CD4-positive, CD25-positive, alpha-beta regulatory T cell (primary cell): ENCODE measurements at places on chromosomes 11 and 22. TPM values are rescaled to one million over a fixed set of nuclear protein-coding genes. Genes with fewer than 3 reads are reported as not detected.

DNA sequence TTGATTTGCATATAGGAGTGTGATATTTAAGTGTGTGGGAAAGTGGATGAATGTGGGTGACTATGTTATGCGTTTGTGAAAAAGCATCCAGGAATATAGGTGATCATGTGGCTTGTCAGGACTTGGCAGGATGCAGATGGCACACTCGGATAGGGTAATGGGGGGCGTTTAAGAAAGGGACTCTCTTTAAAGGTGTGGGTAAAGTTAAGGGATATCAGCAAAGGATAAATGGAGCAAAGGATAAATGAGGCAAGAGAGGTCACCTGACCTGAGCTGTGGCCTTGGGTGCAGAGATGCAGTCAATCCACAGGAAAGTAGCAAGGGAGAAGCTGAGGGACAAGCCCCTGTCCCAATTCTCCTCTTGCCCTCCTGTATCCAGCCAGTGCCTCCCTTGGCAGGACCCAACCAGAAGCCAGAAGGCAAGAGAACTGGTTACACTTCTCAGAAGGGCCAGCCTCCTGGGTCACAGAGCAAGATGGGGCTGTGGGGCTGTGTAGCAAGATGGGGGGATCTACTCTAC is 47.5 kb upstream of the GRAMD1B start:
- no peaks in the 10 kb centered on the region for H3K27me3 ChIP-seq
- H3K4me1 ChIP-seq, result peaks cover 13% of the 10 kb centered on the region
- no peak for DNase-seq
- no peak overlapping the region for H3K4me3 ChIP-seq
- H3K27ac ChIP-seq, result no peak overlapping the region
- no peaks in the 10 kb centered on the region for H3K36me3 ChIP-seq

ZP1 gene
- total RNA-seq, result not detected

DNA sequence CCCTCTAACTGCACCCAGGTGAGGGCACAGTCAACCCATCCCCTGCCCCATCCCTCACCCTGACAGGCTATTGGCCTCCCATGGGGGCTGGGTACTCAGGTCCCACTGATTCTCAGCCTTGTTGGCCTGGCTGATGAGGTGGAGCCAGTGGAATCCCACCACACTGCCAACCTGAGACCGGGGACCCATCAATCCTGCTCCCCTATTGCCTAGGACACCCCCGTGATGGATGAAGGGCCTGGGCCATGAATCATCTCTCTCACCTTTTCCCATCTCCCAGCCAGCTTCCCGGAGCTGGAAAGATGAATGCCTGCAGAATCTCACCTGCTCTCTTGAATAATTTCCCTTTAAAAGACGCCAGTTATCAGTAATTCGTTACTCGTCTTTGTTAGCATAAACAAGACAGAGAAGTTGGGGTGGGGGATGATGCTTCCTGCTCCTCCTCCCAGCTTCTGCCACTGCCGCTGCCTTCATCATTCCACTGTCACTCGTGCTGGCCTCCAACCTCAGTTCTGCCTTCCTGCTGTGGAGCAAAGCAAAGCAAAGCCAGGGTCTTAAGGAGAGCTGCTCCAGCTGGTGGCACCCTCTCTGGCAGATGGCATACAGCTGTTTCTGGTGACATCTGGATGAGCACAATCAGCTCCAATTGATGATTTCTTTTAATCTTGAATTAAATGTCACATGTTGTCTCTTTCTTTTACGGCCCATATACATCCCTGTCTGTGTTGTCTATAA is 204.0 kb upstream of the NECTIN1 start:
- no peak overlapping the region for H3K27ac ChIP-seq
- no peak for DNase-seq
- no peaks in the 10 kb centered on the region for H3K27me3 ChIP-seq
- H3K4me1 ChIP-seq, result no peaks in the 10 kb centered on the region

EMID1 gene
- 1.3 TPM for total RNA-seq

GRCh38 chr11:112100462-112100861 is 13.8 kb downstream of the SDHD start:
- H3K4me1 ChIP-seq, result no peaks in the 10 kb centered on the region
- H3K4me3 ChIP-seq, result no peak overlapping the region
- H3K27me3 ChIP-seq, result no peaks in the 10 kb centered on the region
- H3K27ac ChIP-seq, result no peak overlapping the region

- peaks cover 18% of the 10 kb centered on the region for H3K4me1 ChIP-seq
- no peak overlapping the region for H3K27ac ChIP-seq
- H3K4me3 ChIP-seq, result no peak overlapping the region
- peaks cover 26% of the 10 kb centered on the region for H3K36me3 ChIP-seq
These were observed 6.7 kb downstream of the PHOX2A start for GRCh38 chr11:72237112-72237931.

MAJIN gene
- not detected for total RNA-seq

DNA sequence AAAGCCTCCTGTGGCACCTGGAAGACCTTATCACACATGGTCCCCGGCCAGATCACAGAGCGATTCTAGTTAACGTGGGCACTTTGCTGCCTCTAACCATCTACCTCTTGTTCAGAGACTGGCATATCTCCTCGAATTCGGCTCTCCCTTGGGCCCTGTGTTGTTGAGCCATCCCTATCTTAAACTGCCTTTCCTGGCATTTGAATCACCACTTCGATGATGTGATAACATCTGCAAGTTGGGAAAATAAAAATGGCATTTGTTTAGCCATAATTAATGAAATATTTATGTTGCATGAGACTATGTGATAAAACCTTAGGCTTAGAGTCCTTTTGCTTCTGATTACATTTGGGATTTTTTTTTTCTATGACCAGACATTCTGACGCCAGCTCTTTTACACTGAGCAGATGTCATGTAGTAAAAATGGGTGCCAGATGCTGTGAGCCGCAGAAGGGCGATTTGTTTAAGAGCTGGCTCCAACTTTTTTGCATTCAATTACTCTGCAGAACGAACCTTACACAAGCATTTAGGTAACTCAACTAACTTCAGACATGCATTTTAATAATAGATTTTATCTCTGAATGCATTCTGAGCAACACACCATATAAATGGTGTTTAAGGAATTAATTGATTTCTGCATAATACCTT is 58.5 kb upstream of the PARVA start:
- H3K27me3 ChIP-seq, result no peaks in the 10 kb centered on the region
- no peaks in the 10 kb centered on the region for H3K36me3 ChIP-seq

DNA sequence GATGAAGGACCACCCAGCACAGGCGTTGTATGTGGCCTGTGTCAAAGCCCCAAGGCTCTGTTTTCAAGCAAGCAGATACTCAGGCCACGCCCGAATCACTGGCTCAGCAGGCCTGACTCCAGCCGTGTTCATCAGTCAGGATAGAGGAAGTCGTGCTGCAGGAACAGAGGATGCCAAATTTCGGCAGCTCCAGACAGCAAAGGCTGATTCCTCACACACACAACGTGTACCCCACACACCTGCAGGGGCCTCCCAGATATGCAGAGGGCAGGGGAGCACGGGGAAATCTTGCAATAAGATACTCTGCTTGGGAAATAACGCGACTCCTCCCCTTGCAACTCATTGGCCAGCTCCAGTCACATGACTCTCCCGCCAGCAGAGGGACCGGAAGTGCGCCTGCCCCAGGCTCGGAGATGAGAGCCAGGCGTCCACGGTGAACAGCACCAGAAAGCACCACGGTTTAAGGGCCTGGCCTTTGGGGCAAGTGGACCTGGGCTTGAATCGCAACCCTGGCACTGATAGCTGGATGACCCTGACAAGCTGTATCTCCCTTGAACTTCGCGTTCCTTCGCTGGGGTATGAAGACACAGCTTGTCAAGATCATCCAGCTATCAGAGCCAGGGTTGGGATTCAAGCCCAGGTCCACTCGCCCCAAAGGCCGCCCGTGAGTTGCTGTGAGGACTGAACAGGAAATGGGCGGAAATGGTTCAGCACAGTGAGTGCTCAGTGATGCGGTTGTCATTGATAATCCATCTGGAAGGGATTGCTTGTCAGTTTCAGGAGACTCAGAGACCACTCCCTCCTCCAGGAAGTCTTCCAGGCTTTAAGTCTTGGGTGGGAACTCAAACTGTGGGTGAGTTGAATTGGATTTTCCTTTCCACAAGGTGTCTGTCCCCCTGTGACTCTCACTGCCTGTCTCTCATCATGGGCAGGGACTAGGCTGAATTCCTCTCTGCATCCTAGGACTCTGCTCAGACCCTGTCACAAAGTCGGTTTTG is 88.5 kb downstream of the MYEOV start:
- H3K36me3 ChIP-seq, result no peaks in the 10 kb centered on the region
- H3K4me3 ChIP-seq, result no peak overlapping the region
- H3K4me1 ChIP-seq, result no peaks in the 10 kb centered on the region
- no peak overlapping the region for H3K27ac ChIP-seq

PLET1 gene
- total RNA-seq, result not detected

- peaks cover 38% of the 10 kb centered on the region for H3K4me1 ChIP-seq
- DNase-seq, result peak; percentile 8
- H3K4me3 ChIP-seq, result peak overlapping the region; percentile 66
- H3K27me3 ChIP-seq, result no peaks in the 10 kb centered on the region
These were observed 860 bp downstream of the TMEM184B start for GRCh38 chr22:38271927-38272372.

OR5A1 gene
- total RNA-seq, result not detected

PHOX2A gene
- not detected for total RNA-seq
